Gastrocnemius medialis (tissue), 4 donors: ENCODE measurements at places on chromosomes 11 and 22. TPM values are rescaled to one million over a fixed set of nuclear protein-coding genes. Genes with fewer than 3 reads are reported as not detected.

GRCh38 chr11:110478410-110478809 lies 48.7 kb downstream of the FDX1 start:
- peaks cover 9% of the 10 kb centered on the region for H3K4me1 ChIP-seq
- no peak overlapping the region for H3K27ac ChIP-seq
- H3K36me3 ChIP-seq: no peaks in the 10 kb centered on the region
- no peak for DNase-seq

DNA sequence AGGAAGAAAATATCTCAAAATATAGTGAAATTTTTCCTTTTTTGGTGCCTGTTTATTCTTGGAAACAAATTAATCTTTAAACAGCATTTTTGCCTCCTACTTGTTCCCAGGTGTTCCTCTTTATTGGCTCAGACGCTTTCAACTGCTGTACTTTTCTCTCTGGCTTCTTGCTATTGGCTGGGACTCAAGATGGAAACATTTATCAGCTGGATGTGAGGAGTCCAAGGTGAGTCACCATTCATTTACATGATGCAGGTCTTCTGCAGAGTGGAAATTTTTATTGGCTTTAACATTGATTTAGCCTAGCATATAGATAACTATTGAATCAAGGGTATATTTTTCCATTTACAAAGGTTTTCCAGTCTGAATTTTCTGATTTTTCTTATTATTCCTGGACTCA lies 34.4 kb upstream of the DNAJB13 start:
- H3K4me1 ChIP-seq: no peaks in the 10 kb centered on the region
- H3K36me3 ChIP-seq: peaks cover 61% of the 10 kb centered on the region
- no peak overlapping the region for H3K27ac ChIP-seq
- no peak overlapping the region for H3K4me3 ChIP-seq
- H3K27me3 ChIP-seq: no peaks in the 10 kb centered on the region
- no peak for DNase-seq

MUC2 gene
- not detected for total RNA-seq

CST6 gene
- total RNA-seq: 0.71 TPM
